ENCODE measurements at places on chromosomes 16 and 17.

- DNase-seq, result no peak
Observed at GRCh38 chr16:17757808-17758207, 287.0 kb upstream of the XYLT1 start.

- DNase-seq, result no peak
Observed at GRCh38 chr16:9755081-9755480, 427.1 kb downstream of the GRIN2A start.

GRCh38 chr17:11094331-11094730 lies 146.7 kb upstream of the SHISA6 start:
- no peak for DNase-seq

- no peak for DNase-seq
Observed at GRCh38 chr17:2363851-2364762, 26.8 kb downstream of the SGSM2 start.

DNA sequence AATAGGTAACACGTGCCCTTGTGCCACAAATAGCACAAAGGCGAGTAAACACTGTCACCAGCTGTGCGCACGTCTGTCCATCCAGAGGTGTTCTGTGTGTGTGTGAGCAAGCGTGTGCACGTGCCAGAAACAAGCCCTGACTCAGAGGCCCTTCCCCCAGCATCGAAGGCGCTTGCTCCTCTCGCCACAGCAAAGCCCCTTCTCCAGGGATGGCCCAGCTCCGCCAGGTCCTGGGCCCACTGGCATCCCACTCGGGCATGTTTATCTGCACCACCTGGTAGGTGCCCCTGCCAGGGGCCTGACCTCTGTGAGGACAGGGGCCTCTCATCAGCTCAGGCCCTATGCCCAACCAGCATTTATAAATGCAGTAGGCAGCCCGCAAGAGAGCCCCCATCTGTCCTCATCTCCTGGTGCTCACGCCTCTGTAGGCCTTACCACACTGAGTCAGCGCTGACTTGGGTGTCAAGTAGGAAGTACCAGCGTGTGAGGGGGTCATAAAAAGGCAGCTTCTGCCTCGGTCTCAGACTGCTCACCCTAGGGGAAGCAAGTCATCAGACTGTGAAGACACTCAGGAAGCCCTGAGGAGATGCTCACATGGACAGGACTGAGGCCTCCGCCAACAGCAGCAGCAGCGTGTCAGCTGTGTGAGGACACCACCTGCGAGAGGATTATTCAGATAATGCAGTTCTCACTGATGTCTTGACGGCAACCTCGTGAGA lies 10.8 kb downstream of the TMEM235 start:
- no peak for DNase-seq

DNA sequence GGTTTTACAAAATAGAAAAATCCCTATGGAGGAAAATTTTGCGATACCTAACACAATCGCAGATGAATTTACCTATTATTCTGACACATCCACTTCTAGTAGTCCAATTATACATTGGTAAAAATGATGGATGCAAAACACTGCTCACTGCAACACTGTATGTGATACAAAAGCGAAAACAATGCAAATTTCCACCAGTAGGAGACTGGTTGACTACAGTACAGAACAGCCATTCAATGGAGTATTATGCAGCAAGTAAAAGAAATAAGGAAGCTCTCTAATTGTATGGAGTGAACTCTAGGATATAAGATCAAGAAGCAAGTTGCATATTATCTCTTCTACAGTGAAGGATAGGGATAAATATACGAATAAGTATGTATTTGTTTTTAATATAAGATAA lies 48.5 kb downstream of the SETD6 start:
- DNase-seq, result no peak

DNA sequence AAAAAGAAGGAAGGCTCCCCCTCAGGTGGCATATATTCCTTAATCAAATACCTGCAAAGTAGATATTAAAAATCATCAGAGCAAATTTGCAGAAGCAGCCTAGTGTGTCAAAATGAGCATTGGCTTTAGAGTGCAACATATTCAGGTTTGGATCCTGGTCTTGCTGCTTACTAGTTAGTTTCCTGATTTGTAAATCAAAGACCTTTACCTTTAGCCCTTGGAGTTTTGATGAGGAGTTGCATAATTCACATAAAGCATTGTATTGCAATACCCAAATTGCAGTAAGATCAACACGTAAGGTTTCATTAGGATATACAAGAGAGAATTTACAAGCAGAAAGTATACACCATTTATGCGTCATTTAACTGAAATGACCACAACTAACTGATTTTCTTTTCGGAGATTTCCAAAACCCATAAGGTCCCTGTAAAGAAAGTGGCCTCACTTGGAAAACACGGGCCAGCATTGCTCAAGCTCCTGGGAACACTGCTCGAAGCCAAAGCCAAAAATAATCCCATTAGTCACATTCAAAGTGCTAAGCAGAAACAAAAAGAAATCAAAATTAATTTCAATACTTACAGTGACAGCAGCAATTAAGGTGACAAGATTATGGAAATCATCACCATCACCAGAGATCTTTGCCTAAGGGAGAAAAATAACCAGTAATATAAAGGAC lies 415.9 kb upstream of the ERCC4 start:
- DNase-seq, result no peak

DNA sequence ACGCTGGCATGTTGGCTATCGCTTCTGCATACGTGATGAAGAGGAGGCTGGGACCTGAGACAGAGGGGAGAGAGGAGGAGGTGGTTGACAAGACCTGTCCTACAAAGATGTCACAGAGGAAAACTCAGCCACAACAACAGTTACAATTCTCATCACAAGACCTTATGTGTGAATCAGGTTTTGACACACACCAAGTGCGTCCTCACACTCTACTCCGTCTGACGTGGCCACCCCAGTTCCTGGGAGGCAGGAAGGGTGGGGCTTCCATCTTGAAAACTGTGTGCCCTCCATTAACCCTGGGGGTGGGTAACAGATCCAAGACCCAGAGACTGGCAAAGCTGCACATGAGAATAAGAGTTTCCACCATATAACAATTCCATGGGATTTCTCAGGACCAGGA lies 24.1 kb downstream of the SLC6A4 start:
- no peak for DNase-seq

- no peak for DNase-seq
Observed at GRCh38 chr16:88649924-88650748, 717 bp downstream of the CYBA start.

DNA sequence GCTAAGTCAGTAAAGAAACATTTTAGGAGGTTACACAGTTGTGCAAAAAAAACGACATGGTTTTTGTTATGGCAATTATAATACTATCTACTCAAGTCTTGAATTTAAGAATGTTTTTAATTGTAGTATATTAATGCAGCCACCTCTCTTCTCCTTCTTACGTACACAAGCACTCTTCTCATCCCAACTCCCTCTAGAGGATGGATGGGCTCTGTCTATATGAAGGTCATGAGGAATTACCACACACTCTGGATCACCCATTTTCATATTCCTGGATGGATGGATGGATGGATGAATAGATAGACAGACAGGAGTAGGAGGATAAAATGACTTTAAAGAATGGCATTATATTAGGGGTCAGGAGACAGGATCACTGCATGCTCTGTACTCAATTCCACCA lies 120.0 kb downstream of the PHKB start:
- DNase-seq, result no peak

- DNase-seq, result peak; percentile 53
Observed at GRCh38 chr17:60525685-60526514, at the start of gene APPBP2. TSS of gene APPBP2 (minus strand) at chr17:60526242. CDS start at chr17:60525931, 311 bp downstream.

GRCh38 chr17:82441691-82442487 lies 8.7 kb downstream of the CYBC1 start:
- DNase-seq, result no peak

- DNase-seq, result no peak
Observed at GRCh38 chr16:88012360-88012759, 61.1 kb downstream of the BANP start.

- no peak for DNase-seq
Observed at GRCh38 chr16:1073262-1073558, 663 bp downstream of the SSTR5 start.

GRCh38 chr16:5621826-5622225 lies 524.2 kb upstream of the EEF2KMT start:
- DNase-seq, result no peak

DNA sequence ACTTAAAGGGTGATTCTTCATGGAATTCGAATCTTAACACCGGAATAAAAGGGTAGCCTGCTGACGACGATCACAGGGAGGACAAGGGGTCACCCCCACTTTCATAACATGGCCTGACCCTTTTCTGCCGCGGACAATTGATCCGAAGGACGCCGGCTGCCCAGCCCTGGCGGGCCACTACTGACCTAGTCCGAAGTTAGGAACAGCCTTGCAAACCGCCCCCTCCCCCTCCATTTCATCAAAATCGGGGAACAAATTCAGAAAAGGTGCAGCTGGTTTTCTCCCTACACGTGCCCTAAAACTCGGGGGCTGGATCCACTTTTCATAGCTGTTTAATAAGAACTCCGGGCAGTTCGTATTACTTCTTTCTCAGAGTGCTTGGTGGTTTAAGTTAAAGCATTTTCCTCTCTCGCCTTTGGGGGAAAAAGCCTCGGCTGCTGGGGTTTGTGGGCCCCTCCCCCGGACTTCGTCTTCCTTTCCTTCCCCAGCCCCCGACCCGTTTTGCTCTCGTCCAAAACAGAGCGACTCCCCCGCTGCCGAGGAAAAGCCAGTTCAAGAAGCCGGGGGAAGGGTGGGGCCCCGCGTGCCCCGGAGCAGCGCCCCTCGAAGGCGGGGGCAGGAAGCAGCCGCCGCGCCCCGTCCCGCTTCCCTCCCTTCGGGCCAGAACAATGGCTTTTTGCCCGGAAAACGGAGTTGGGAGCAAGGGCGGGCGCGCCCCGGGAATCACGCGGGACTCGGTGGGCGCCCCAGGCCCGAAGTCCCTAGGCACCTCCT lies 641 bp upstream of the CBX2 start:
- DNase-seq, result no peak

DNA sequence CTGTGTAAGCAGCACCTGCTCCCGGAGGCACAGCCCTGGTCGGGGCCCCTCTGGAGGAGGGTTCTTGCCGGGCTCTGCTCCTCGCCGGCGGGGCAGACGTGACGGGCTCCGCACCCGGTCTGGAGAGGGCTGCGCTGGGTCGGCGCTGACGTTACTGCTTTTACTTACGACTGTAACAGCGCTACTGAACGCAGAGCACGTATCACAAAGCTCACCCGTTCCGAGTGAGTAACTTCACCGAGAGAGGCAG lies 1.3 kb upstream of the RAB40C start:
- no peak for DNase-seq

Data from HS-5 (cell line).